Muscle of leg (tissue), 16 donors: ENCODE measurements at places on chromosomes 1 and 21. TPM values are rescaled to one million over a fixed set of nuclear protein-coding genes. Genes with fewer than 3 reads are reported as not detected.

DNA sequence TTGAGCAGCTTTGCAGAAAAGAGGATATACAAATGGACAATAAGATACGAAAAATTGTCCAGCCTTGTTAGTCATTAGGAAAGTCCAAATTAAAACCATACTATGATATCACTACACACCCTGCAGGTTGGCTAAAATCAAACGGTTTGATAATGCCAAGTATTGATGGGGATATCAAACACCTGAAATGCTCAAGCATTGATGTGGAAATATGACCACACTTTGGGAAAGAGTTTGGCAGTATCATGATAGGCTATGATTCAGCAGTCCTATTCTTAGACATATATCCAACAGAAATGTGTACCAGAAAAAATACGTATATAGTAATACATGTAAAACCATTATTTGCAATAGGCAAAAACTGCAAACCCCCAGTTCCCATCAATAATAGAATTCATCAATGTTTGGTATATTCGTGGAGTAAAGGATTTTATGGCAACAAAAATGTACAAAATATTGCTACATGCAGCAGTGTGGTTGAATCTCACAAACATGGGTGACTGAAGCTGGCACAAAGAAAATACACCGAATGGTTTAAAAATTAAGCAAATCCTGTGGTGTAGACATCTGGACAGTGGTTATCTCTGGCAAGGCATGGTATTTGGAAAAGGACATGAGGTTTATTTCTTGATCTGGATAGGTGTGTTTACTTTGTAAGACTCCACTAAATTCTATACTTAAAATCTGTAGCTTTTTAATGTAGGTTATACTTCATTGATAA, 243.2 kb downstream of the FGGY start:
- DNase-seq, result no peak

FAM3B gene
- 0.27 TPM for total RNA-seq

ZSWIM5 gene
- total RNA-seq, result 0.35 TPM

DNA sequence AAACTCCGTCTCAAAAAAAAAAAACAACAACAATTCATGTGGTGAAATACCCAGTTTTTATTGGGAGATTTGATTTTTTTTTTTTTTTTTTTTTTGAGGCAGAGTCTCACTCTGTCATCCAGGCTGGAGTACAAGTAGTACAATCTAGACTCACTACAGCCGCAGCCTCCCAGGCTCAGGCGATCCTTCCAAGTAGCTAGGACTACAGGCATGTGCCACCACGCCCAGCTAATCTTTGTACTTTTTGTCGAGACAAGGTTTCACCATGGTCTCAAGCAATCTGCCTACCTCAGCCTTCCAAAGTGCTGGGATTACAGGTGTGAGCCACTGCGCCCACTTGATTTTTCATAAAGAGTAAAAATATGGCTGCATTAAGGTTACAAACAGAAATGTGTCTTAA, 15.4 kb downstream of the FAM76A start:
- DNase-seq, result no peak

DNA sequence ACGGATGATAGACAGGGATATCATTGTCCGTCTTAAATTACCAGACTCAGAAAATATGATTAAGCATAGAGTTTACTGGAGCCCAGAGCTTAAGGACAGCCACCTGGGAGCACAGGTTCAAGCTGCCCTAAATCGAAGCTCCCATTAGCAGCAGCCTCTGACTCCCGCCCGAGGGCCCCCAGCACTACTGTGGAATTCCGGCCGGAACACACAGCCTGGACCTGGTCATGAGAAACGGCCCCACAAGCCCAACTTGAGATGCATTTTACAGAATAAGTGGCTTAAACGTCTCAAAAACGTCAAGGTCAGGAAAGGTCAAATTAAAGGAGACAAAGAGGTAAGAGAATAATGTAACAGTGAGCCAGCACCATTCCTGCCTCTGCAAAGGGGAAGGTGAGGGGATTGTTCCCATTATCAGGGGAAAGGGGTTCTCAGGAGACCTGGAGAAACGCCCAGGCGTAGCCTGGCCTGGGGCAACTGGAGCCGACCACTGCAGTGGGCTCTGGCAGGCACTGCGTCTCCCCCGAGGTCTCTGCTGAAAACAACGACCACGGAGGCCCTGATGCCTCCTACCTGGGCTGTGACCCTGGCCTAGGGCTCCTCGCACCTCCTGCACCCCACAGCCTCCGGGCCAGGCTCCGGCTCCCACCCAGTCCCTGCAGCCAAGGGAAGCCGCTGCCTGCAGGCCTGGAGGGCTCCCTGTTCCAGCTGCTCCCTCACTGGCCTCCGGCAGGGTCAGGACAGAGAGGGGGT, 11.5 kb upstream of the COL6A1 start:
- DNase-seq, result no peak

DNA sequence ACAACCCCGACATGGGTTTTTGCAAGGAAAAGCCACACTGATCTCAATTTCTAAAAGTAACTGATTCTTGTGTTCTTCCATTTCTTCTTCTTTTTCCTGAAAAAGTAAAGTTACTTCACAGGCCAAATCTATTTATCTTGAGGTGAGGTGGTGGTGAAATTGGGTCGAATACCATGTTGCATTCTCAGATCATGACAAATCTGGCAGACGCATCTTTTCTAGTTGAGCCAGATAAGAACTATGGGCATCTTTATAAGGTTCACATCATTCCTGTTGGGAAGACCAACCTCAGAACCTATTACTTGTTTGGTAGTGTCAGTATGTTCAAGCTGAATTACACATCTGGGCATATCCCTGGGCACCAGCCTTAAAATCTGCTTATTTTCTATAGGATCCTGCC, 78.6 kb upstream of the USP25 start:
- no peak for DNase-seq

DNA sequence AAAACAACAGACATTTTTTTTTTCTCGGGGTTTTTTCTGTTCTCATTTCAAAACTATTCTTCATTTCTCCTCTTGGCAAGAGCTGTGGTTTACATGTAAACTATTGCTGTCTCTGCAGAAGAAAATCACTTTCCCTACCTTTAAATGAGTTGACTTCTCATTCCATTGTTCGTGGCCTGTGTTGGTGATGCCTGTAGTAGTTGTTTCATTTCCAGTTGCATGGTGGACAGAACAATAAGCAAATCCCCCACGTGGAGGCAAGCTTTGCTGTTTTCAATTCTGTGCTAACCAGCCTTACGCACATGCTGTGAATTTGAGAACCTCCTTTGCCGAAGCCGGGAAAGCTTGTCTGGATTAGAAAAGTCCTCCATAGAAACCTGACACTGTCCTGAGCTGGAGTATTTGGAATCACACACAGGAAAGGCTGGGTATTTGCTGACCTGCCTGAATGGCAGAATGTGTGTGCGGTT, 26.2 kb upstream of the MAP3K7CL start:
- peak; percentile 76 for DNase-seq

- no peak for DNase-seq
Observed at GRCh38 chr1:1437904-1438376, 2.5 kb downstream of the VWA1 start.

DNA sequence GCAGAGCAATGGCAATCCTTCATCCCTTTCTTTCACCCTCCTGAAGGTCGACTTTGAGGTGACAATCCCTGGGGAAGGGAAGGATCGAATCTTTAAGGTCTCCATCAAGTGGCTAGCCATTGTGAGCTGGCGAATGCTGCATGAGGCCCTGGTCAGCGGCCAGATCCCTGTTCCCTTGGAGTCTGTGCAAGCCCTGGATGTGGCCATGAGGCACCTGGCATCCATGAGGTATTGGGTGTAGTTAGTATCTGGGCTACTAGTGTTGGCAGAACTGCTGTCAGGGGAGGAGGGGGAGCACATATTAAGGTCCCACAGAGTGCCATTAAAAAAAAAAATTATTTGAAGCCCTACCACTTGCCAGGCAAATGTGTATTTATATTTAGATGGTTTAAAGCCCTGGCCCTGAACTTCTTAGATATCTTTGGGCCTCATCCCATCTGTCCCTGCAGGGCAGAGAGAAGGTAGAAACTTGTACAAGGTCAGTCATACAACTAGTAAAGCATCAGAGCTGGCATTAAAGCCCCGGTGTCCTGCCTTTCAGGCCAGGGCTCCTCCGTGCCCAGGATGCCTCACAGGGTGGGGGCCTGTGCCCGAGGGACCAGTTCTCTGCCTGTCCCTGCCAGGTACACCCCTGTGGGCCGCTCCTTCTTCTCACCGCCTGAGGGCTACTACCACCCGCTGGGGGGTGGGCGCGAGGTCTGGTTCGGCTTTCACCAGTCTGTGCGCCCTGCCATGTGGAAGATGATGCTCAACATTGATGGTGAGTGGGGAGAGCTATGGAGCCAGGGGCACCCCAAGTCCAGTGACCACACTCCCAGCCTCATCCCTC, 10.3 kb downstream of the AGO1 start:
- DNase-seq, result no peak

DNA sequence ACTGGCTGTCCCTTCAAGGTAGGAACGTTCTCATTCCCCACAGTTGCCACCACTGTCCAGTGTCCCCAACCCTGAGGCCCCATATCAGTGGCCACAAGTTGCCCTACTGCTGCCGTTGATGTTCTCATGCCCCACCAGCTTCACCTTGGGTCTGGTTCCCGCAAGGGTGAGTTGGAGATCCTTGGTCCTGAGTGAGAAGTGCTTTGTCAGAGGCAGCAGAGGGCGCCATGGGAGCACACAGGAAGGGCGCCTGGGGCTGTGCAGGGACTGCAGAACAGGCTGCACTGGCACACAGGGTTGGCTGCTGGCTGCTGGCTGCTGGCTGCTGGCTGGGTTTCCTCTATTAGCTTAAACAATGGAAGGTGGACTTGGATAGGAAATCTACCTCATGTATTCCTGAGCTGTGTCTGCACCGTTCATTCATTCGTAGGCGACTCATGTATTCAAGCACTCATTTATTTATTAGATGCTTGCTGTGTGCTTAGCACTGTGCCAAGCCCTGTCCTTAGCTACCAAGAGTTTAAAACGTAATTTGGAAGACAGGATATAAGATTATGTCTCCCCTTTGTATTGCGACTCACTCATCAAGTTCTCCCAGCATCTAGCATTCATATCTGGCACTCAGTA, 2.1 kb upstream of the S100A9 start:
- DNase-seq, result peak; percentile 25

GRCh38 chr1:113871597-113872113, at the start of gene PTPN22:
Gene PTPN22 (minus strand): TSS chr1:113871712.
- DNase-seq, result peak; percentile 50

DNA sequence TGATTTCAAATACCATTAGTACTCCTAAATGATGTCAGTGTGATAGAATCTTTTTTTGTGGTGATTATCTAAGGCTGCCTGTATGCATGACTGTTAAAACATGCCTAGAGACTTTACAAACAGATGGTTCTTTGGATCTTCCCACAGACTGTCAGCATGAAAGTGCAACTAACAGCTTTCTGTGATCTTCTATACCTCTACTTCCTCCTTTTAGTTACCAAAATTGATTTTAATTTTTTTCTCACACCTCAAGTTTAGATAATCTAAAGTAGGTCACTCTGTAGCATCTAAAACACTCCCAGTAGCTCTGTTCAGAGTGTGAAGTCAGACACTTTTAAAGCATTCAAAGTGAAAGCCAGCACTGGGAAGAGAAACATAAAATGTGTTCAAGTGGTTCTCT, 534.5 kb downstream of the PTPRC start:
- DNase-seq, result peak; percentile 14

TNFRSF25 gene
- 10.3 TPM for total RNA-seq

GRCh38 chr1:63868268-63868781, 94.5 kb downstream of the ROR1 start:
- DNase-seq, result no peak

DNA sequence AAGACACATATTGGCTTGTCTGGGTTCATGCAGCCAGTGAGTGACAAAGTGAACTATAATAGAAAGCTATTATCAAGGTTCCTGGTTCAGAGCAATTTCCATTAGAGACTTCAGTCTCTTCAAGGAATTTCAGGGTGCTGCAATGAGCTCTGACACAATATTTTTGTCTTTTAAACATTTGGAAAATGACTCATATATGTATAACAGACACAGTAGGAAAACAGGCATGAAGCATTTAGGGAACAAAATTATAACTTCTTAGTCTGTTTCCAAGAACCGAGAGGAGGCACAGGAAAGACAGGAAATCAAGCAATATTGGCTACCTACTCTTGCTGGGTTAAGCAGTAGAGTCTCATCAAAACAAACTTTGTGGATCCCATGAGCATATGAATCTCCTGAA, 170.4 kb downstream of the PTPRC start:
- peak; percentile 40 for DNase-seq
